ENCODE measurements at places on chromosomes 4 and X. TPM values are rescaled to one million over a fixed set of nuclear protein-coding genes. Genes with fewer than 3 reads are reported as not detected.

GRCh38 chr4:150971901-150972300, 43.2 kb downstream of the LRBA start:
- H3K27me3 ChIP-seq = no peaks in the 10 kb centered on the region
- peaks cover 22% of the 10 kb centered on the region for H3K4me1 ChIP-seq
- H3K4me3 ChIP-seq = no peak overlapping the region
- no peaks in the 10 kb centered on the region for H3K36me3 ChIP-seq
- no peak overlapping the region for H3K27ac ChIP-seq

DNA sequence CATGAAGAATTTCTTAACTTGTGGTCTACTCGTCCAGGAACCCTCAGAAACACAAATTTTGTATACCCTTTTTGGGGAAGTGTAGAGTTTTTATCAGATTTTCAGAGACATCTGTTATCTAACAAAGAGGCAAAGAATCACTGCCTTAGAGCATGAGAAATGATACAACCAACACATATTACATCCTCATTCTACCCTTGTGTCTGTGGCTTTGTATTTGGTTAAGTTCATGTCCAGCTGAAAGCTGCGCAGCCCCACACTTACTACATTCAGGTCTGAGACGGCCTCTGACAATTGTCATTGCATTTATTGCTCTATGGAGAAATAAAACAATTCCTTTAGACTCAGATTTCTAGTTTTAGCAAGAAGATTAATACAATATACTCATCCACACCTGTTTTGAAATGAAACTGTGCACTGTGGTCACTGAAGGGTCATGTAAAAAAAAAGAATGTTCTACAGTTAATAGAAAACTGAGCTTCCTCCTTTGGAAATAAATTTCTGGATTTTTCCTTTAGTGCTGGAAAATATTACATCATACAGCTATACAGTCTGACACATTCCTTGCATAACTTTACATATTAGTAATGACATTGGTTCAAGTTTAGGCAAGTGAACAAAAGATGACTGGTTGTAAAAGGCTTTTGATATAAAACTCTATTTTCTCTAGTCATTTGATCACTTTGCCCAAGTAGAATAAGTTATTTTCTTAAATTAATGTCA, 39.8 kb downstream of the GLRB start:
- H3K4me1 ChIP-seq = no peaks in the 10 kb centered on the region
- H3K27me3 ChIP-seq = no peaks in the 10 kb centered on the region
- no peaks in the 10 kb centered on the region for H3K36me3 ChIP-seq
- no peak overlapping the region for H3K4me3 ChIP-seq
- DNase-seq = no peak

- no peaks in the 10 kb centered on the region for H3K36me3 ChIP-seq
- H3K4me1 ChIP-seq = no peaks in the 10 kb centered on the region
- no peak within 1 kb of the TSS for H3K27ac ChIP-seq
- H3K27me3 ChIP-seq = no peaks in the 10 kb centered on the region
Observed at GRCh38 chrX:119757979-119758730, at the start of gene SOWAHD. Gene SOWAHD, plus strand, starts transcription at chrX:119758588. Its CDS starts 80 bp downstream, at chrX:119758668.

DNA sequence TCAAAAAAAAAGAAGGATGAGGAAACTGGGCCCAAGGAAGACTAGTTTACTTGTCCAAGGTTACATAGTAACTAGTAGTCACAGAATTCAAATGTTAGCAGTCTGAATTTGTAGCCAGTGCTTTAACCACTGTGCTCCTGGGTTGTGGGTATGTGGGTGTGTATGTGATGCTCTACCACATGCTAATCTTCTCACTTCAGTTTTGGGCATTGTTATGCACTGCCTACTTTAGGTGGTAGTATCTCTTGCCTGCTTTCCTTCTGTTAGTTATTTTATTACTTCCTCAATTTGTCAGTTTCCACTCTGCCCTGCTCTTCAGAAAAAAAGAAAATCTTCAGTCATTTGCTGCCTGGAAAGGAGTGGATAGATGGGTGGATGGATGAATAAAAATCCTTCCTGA, 219.2 kb downstream of the RPA4 start:
- no peak overlapping the region for H3K27ac ChIP-seq
- no peaks in the 10 kb centered on the region for H3K27me3 ChIP-seq
- H3K36me3 ChIP-seq = no peaks in the 10 kb centered on the region
- no peak overlapping the region for H3K4me3 ChIP-seq

DNA sequence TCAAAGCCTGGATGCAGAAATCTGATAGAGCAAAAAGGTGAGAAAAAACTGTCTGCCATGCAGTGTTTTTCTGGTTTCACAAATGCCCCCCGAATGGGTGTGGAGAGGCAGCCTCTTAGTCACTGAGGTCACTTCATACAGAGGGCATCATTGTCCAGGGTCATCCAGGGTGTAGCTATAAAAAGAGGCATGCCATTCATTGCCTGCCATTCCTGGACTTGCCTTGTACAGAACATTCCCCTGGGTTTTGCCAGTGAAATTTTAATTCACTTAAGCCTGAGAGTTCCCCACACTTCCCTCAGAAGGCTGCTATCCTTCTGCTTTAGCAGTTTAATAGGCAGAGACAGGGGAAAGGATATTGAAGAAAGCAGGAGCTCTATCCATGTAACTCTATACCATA, 230.3 kb downstream of the UNC5C start:
- H3K36me3 ChIP-seq = no peaks in the 10 kb centered on the region
- DNase-seq = no peak

- H3K27me3 ChIP-seq = no peaks in the 10 kb centered on the region
- no peaks in the 10 kb centered on the region for H3K4me1 ChIP-seq
- H3K27ac ChIP-seq = no peak overlapping the region
- DNase-seq = no peak
- H3K4me3 ChIP-seq = no peak overlapping the region
Observed at GRCh38 chr4:182593402-182593801, 323.8 kb downstream of the DCTD start.

GRCh38 chr4:3409571-3410091, 32.1 kb upstream of the HGFAC start:
- DNase-seq = no peak
- H3K27me3 ChIP-seq = no peaks in the 10 kb centered on the region
- H3K4me3 ChIP-seq = no peak overlapping the region
- H3K27ac ChIP-seq = no peak overlapping the region

DNA sequence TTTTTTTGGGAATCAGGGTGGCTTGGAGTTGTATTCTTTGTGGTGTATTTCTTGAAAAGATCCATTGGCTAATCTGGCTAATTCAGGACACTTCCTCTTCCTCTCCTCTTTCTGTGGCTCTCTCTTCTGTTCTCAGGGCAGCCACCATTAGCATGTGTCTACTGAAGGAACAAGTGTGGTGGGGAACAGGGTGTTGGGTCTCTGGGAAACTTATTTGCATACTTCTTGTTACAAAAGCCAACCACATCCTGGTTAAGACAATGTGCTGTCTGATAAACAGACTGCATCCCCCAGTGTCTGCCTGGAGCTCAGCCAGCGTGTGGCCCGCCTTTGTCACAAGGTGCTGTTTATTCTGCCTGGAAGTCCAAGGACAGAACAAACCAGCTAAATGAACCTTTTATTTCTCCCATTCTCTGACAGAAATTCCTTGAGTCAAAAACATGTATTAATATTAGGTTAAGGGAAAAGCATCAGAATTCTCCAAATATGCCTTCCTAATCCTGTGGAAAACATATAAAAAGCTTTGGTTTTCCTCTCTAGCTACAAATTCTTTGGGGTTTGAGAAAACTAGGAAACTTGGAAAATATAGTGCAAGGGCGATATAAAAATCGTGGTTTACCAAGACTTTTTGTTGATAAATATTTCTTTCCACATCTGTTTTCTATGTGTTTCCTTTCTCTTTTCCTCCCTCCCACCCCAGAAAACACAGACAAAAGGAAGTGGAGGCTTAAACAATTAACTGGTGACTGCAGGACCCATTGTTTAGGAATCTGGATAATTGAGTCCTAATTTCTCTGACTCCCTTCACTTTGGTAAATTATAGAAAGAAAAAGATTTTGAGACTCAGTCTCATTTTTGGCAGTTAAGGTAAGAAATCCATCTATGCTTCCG, 203.6 kb downstream of the SPRY1 start:
- H3K27me3 ChIP-seq = no peaks in the 10 kb centered on the region
- H3K4me1 ChIP-seq = peaks cover 17% of the 10 kb centered on the region
- H3K27ac ChIP-seq = peak overlapping the region; percentile 36
- no peaks in the 10 kb centered on the region for H3K36me3 ChIP-seq
- no peak for DNase-seq

DNA sequence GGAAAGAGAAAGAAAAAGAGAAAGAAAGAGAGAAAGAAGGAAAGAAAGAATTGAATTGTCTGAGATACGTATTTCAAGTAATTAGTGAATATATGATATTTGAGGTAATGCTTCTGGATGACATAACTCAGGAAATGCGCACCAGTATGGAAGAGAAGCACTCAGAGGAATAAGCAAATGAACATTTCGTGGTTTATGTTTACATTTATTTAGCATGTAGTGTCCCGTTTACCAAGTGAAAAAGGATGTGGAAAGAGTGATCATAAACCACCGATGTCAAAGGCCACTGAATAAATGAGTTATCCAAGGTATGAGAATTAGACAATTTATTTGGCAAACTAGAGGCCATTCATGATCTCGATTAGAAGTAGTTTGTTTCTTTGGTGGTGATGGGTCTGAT, 200.4 kb downstream of the ARAP2 start:
- no peaks in the 10 kb centered on the region for H3K36me3 ChIP-seq
- no peak for DNase-seq
- no peak overlapping the region for H3K4me3 ChIP-seq

GRCh38 chrX:50167366-50167765, 33.4 kb downstream of the AKAP4 start:
- no peaks in the 10 kb centered on the region for H3K4me1 ChIP-seq
- H3K27ac ChIP-seq = no peak overlapping the region
- H3K36me3 ChIP-seq = no peaks in the 10 kb centered on the region
- no peaks in the 10 kb centered on the region for H3K27me3 ChIP-seq
- DNase-seq = no peak

- no peaks in the 10 kb centered on the region for H3K4me1 ChIP-seq
- no peaks in the 10 kb centered on the region for H3K36me3 ChIP-seq
- no peak overlapping the region for H3K4me3 ChIP-seq
- DNase-seq = no peak
- H3K27me3 ChIP-seq = no peaks in the 10 kb centered on the region
Observed at GRCh38 chrX:50613846-50614245, 143.2 kb upstream of the DGKK start.

DNA sequence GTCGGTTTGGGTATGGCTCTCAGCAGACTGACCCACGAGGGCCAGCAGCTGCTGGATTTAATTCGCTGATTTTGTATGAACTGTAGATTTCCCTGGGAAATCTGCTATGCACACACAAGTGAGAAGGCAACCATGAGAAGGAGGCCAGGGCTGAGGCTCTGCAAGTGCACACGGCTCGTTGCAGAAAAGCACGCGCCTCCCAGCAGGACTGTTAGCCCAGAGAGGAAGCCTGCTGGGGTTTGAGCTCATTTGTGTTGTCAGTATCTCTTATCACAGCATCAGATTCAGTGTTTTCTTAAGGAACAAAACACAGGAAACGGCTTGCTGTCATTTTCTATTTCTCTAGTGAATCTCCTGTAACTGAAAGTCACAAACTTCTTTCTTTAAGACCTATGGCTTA, 296.2 kb upstream of the FAT1 start:
- H3K36me3 ChIP-seq = no peaks in the 10 kb centered on the region
- no peak for DNase-seq
- H3K4me1 ChIP-seq = no peaks in the 10 kb centered on the region
- H3K27me3 ChIP-seq = no peaks in the 10 kb centered on the region

- H3K27me3 ChIP-seq = no peaks in the 10 kb centered on the region
- no peak overlapping the region for H3K27ac ChIP-seq
- no peaks in the 10 kb centered on the region for H3K36me3 ChIP-seq
- DNase-seq = no peak
- H3K4me3 ChIP-seq = no peak overlapping the region
Observed at GRCh38 chr4:27702730-27703431, 842.2 kb downstream of the STIM2 start.

TRIM60 gene
- not detected for total RNA-seq

TKTL2 gene
- total RNA-seq = not detected

CSTF2 gene
- 9.3 TPM for total RNA-seq

ASMT gene
- total RNA-seq = not detected

Data from vagina (tissue), 2 donors.